ENCODE measurements at places on chromosomes 13 and 19. TPM values are rescaled to one million over a fixed set of nuclear protein-coding genes. Genes with fewer than 3 reads are reported as not detected.

ZNF471 gene
- total RNA-seq, result not detected

- DNase-seq, result no peak
These were observed 178.5 kb downstream of the USP12 start for GRCh38 chr13:26992951-26993719.

GRCh38 chr19:17681505-17682125, 6.5 kb downstream of the UNC13A start:
- no peak for DNase-seq

DNA sequence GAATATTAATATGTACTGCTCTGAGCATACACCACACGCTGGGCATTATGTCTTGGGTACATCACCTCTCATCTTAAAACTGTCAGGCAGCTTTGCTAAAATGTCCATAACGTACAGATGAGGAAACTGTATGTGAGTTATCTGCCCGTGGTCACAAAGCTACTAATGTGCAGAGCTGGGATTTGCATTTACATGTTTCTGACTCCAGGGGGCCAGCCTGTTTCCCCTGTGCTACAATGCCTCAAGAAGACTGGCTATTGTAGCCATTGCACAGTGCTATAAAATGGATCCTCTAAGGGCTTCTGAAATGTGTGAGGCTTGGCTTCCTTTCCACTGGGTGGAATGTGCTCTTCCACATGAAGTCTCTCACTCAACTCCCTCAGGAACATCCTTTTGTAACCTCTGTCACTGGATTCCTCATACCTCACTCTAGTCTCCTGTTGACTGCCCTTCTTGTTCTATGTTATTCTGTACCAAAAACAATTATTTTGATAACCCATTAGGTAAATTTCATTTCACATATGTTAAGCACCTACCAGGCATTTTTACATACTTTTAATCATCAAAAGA, 95.6 kb upstream of the HTR2A start:
- DNase-seq, result peak; percentile 39

GRCh38 chr13:93948162-93948922, 531.1 kb downstream of the DCT start:
- DNase-seq, result no peak

- DNase-seq, result no peak
These were observed 49.4 kb upstream of the CYP2B6 start for GRCh38 chr19:40941481-40942219.

- DNase-seq, result no peak
These were observed at the start of gene CFD for GRCh38 chr19:858868-859843. Gene CFD, plus strand, starts transcription at chr19:859664. Its CDS starts 26 bp downstream, at chr19:859690.

DNA sequence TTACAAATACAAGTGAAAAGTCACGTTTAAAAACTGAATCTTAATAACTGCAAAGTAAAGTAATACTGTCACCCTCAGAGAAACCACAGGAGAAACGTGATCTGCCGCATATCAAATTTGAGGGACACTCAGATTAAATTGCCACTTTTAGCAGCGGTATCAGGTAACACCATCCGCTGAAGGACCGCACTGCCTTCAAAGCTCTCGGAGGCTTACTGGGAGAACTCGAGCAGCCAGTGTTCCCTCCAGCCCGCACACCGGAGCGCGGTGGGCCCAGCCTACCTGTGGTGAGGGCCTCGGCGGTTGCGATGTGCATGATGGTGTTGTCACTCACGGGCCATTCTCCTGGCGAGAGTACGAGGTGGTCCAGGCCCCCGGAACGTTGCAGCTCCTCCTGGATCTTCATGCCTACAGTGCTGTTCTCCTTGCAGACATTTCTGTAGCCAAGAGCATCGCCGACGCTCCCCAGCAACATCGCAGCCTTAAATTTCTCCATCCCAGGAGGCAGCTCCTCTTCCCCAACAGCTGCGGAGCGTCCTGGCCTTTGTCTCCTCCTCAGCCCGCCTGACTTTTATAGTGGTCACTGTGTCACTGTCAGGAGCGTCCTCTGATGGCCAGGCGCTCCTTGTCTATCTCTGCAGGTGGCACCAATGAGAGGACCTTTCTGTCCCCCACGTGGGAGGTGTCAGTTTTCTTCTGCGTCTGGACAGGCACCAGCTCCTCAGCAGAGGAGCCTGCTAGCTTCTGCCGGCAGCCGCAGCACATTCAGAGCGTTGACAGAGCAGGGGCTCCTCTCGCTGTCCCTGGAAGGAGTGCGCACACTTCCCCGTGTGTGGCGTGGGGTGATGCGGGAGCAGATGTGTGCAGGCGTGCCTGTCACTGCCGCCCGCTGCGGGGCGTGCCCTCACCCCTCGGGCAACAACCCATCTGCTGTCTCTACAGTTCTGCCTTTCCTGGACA, at the start of gene ADPRHL1:
Gene ADPRHL1, minus strand, starts transcription at position 547 of the 960 bp plus-strand sequence. Its CDS starts 51 bp downstream, at position 496.
- DNase-seq, result no peak
